ENCODE measurements at places on chromosomes 1 and 21. TPM values are rescaled to one million over a fixed set of nuclear protein-coding genes. Genes with fewer than 3 reads are reported as not detected.

DNA sequence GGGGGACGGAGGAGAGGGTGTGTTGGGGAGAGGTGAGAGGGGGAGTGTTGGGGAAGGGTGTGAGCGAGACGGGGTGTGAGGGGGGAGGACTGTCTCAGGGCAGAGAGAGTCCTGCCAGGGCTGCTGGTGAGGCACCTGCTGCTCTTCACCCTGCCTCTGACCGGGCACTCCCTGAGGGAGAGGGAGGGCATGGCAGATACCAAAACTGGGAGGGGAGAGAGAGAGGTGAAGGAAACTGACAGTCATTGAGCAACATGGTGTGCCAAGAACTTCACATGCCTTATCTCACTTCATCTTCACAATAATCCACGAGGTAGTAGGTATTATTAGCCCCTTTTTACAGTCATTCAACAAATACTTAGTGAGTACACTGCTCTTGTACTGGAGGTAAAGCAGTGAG, 61.3 kb upstream of the ARTN start:
- DNase-seq = no peak

DNA sequence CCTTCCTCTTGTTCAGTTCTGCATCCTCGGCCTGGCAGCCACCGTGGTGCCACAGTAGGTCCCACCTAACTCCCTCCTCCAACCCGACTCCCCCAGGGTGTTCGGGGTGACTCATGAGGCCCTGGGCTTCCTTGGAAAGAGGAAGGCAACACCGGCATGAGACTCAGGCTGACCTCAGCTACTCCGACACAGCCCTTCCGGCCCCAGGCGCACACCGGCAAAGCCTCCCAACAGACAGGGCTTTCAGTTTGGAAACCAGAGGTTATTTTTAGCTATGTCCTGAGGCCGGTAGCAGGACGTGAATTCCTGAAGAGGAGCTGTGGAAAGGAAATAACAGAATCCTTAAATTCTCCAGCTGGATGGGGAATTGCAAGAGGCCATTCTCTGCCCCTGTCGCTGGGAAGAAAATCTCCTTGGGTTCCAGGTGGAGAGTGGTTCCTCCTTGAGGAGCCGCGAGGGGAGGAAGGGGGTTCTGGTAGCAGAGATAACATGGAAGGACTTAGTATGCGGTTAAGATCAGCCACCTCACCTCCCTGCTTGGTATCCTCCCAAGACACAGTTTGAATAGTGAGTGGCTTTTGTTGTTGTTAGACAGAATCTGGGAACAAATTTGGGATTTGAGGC, 24.4 kb downstream of the PLXNA2 start:
- no peak for DNase-seq

GRCh38 chr1:44867801-44868200, 24.7 kb upstream of the PTCH2 start:
- DNase-seq = no peak

- DNase-seq = no peak
These were observed 162.5 kb upstream of the SGIP1 start for GRCh38 chr1:66371233-66372005.

GRCh38 chr1:30023339-30024022, 699.9 kb downstream of the MATN1 start:
- no peak for DNase-seq

DNA sequence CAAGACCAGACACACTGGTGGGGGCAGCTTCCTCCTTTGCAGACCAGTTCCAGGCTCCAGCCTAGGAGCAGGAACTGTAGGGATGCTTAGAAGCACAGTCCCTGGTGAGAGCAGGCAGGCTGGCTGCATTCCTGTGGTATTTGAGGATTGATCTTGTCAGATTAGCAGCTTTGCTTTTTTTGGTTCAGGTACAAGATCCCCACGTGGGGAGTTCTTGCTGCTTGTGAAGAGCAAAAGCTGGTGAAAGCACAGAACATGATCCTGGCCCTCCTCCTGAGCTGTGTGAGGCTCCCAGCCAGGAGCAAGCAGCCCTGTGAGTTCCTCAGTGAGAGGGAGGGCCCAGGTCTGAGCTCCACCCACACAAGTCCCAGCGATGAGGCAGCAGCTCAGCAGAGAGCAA, 75.3 kb upstream of the ARTN start:
- no peak for DNase-seq

DNA sequence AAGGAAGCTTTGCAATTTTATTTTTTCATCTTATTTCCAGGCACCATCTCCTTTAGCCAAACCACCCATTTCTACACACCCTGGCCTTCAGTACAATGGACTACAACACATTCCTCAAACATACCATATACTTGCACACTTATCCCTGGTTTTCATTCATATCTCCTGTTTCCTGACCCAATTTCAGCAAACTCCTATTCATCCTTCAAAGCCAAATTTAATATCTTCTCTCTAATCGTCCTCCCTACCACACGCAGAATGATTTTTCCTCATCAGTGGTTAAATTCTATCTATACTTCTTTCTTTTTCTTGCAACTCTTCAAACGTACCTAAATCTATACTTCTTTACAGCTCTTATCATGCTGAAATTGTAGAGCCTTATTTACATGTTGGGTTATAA, 2.9 kb downstream of the DENND2C start:
- no peak for DNase-seq

- peak; percentile 26 for DNase-seq
These were observed 613 bp upstream of the ERO1B start for GRCh38 chr1:236282425-236282716.

GRCh38 chr1:107523736-107524135, 382.9 kb downstream of the NTNG1 start:
- no peak for DNase-seq

GRCh38 chr1:71618766-71619530, 538.1 kb upstream of the ZRANB2 start:
- no peak for DNase-seq

Gene TFB2M
- 8.4 TPM for total RNA-seq

Gene KLHDC9
- total RNA-seq = 2.9 TPM

DNA sequence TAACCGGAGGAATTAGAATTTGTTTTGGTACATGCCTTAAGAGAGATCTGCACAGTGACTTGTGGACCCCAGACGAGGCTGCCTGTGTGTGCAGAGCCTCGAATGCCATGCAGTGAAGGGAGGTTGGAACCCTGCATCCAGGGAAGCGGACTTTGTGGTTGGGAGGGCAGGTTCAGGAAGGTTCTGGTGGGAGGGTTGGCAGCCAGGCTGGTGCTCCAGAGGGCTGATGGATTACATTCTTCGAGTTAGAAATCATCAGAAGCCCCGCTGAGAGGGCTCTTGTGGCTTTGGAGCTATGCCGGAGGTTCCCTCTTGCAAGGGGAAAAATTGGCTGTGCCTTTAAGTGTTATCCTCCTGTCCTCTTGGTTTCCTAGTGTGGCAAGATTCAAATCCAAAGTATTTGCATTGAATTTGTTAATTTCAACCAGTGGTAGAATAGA, 21.1 kb downstream of the ROR1 start:
- no peak for DNase-seq

GRCh38 chr1:243496187-243496646, 240.4 kb downstream of the SDCCAG8 start:
- DNase-seq = no peak

DNA sequence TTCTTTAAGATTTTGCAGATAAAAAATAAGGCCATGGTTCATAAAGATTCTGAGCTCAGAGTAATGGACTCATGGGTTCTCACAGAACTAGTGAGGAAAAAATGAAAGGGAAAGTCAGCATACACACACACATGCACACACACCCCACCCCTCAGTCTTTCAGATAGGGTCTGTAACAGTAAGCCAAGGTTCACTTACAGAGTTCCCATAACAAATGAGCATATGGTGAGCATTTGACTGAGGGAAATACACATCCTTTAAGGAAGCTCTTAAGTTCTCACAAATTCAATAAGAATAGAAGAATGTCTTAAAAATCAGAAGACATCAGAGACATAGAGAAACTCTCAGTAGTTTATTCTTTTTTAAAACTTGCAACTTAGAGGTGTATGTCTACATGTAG, 57.9 kb downstream of the NTMT2 start:
- DNase-seq = no peak

All from lower leg skin (tissue), 4 donors.